ENCODE measurements at places on chromosomes 5 and 9.

DNA sequence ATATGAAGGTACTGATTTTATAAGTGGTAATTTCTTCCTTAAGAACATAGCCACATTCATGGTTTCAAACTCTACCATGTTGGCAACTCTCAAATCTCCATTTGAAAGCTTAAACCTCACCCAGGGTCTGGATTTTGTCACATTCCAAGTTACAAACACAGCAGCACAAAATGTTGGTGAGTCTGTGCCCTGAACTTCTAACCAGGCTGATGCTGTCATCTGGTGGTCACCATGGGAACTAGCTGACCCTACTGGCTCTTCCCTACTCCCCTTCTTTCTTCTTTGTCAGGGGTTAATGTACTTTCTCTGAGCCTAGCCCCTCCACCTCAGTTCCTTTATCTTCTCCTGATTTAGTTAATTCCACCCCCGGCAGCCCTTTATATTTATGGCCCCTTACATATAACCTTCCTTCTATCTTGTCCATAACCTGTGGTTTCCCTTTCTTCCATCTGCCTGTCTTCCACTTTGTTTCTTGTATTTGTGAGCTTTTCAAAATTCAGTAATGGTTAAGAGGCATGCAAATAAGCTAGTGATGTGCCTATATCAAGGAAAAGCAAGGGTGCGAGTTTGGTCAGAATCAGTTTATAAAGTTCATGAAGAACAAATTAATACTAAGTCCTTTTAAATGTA lies 35.9 kb downstream of the TGFBR1 start:
- peak; percentile 11 for DNase-seq

- peak; percentile 63 for DNase-seq
Observed at GRCh38 chr9:70257991-70258691, 637 bp upstream of the SMC5 start.

DNA sequence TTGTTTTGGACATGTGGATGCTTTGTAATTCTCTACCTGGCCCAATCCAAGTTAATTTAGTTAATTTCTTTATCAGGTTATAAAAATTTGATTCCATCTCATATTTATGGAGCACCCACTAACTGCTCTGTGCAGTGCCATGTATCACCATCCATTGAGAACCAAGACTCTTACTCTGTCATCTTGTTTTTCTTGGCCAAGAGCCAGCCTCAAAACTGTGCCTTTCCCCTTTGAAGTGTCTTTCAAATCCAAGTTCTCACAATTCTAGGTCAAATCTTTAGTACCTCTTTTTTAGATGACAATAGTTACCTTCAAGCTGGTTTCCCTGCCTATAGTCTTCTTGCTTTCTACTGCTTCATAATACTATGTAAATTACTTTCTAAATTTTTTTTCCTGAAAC lies 3.2 kb downstream of the COMMD10 start:
- DNase-seq: no peak

DNA sequence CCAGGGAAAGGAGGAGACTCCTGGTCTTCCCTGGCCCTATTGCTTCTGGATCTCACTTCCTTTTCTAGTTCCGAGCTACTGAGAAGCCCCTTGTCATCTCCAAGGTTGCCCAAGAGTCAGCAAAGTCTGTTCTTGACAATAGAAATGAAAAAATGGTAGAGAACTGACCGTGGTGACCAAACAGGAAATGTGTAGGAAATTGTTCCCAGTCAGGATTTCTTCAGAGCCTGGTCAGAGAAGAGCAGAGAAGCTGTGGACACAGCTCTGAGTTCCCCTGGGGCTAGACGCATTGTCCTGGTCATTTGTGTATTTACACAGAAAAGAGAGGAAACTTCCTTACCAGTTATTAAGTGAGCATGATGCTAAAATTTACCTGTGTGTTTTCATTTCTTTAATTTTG lies 35.6 kb downstream of the S1PR3 start:
- DNase-seq: peak; percentile 58

DNA sequence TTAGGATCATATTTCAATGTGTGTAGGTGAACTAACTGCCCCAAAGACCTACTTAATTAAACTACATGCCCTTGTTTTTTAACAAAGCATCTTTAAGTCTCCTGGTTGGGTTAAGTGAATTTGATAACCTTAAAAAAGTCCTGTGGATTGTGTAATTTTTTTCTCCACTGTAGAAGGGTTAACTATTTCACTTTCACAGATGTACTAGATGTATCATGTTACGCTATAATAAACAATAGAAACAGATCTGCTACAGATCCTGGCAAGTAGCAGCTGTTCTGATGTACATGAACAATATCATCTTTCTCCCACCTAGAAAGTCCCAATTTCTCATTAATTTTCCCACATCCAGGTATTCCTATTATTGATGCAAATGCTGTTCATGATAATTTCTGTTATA lies 18.9 kb downstream of the KIF24 start:
- DNase-seq: no peak

GRCh38 chr9:83413367-83413766 lies 124.8 kb downstream of the FRMD3 start:
- no peak for DNase-seq

- no peak for DNase-seq
Observed at GRCh38 chr9:131394464-131395156, 724 bp downstream of the PRRC2B start.

DNA sequence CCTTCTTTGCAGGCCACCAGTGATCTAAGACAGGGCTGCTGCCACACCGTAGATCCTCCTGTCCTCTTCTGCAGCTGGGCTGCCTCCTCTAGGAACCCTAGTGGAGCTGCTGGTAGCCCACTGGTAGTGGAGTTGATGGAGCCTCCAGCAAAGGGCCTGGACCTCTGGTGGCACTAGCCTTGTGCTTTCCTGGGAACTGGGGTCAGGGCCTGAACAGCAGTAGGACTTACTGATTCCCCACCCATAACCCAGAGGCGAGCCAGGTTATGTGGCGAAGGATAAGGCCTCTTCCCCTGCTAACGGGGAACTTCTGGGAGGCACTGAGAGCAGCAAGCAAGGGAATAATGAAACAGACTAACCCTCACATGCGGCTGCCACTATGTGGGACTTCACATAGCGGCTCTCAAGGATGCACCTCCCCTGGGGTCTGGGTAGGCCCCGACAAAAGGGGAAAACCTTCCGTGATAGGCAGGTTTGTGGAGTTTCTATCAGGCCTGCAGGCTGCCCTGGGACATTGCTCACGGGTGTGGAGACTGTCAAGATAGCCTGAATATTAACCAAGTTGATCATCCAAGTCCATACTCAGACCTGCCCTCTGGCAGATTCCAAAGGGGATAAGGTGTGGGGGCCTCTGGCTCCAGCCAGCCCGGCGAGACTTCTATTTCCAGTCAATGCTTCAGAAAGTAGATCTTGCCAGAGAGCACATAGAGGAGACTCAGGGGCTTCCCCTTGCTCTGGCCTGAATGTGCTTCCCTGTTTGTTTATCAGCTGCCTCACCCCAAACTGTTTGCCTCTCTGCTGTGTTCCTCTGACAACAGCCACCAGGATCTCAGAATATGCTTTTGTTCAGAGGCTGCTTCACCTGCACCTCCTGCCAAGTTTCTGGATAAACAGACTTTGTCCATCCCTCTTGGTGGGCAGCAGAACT lies 7.4 kb downstream of the SLC22A4 start:
- DNase-seq: no peak
